ENCODE measurements at places on chromosomes 6 and 20. TPM values are rescaled to one million over a fixed set of nuclear protein-coding genes. Genes with fewer than 3 reads are reported as not detected.

RAET1G gene
- total RNA-seq: 1.2 TPM

OPN5 gene
- not detected for total RNA-seq

ULBP3 gene
- 3.8 TPM for total RNA-seq

SULF2 gene
- 52.8 TPM for total RNA-seq

BPIFB1 gene
- total RNA-seq: 0.67 TPM

OLIG3 gene
- total RNA-seq: not detected

FAM135A gene
- total RNA-seq: 24.1 TPM

GINS1 gene
- total RNA-seq: 0.55 TPM

SSTR4 gene
- not detected for total RNA-seq

NMBR gene
- total RNA-seq: not detected

MATN4 gene
- 0.29 TPM for total RNA-seq

NKAPL gene
- 0.87 TPM for total RNA-seq

AGPAT4 gene
- 16.6 TPM for total RNA-seq

TNNC2 gene
- 0.61 TPM for total RNA-seq

STX11 gene
- total RNA-seq: 49.6 TPM

PHACTR3 gene
- 18.2 TPM for total RNA-seq

ENPP1 gene
- total RNA-seq: 3.4 TPM

BPIFB2 gene
- total RNA-seq: not detected

DBNDD2 gene
- 66.2 TPM for total RNA-seq

HTR1B gene
- total RNA-seq: 0.84 TPM

IRF4 gene
- total RNA-seq: 3.7 TPM

HM13 gene
- total RNA-seq: 169 TPM

LBP gene
- total RNA-seq: 0.26 TPM

RFX6 gene
- not detected for total RNA-seq

TREM2 gene
- 62.2 TPM for total RNA-seq

ARHGAP40 gene
- 0.72 TPM for total RNA-seq

RIN2 gene
- total RNA-seq: 116 TPM

MARCKS gene
- 73.4 TPM for total RNA-seq

DCBLD1 gene
- total RNA-seq: 19.5 TPM

FAM209B gene
- total RNA-seq: not detected

SYCP2L gene
- 0.58 TPM for total RNA-seq

NKAIN4 gene
- total RNA-seq: not detected

NHSL1 gene
- 69.5 TPM for total RNA-seq

POLR3F gene
- total RNA-seq: 7.2 TPM

C6orf52 gene
- total RNA-seq: not detected

CAGE1 gene
- total RNA-seq: not detected

TMEM74B gene
- total RNA-seq: 6.1 TPM

TNFRSF21 gene
- 28.9 TPM for total RNA-seq
